ENCODE measurements at places on chromosomes 11 and 22.

GRCh38 chr11:120335556-120335907 lies 681 bp upstream of the ARHGEF12 start:
- DNase-seq, result no peak

DNA sequence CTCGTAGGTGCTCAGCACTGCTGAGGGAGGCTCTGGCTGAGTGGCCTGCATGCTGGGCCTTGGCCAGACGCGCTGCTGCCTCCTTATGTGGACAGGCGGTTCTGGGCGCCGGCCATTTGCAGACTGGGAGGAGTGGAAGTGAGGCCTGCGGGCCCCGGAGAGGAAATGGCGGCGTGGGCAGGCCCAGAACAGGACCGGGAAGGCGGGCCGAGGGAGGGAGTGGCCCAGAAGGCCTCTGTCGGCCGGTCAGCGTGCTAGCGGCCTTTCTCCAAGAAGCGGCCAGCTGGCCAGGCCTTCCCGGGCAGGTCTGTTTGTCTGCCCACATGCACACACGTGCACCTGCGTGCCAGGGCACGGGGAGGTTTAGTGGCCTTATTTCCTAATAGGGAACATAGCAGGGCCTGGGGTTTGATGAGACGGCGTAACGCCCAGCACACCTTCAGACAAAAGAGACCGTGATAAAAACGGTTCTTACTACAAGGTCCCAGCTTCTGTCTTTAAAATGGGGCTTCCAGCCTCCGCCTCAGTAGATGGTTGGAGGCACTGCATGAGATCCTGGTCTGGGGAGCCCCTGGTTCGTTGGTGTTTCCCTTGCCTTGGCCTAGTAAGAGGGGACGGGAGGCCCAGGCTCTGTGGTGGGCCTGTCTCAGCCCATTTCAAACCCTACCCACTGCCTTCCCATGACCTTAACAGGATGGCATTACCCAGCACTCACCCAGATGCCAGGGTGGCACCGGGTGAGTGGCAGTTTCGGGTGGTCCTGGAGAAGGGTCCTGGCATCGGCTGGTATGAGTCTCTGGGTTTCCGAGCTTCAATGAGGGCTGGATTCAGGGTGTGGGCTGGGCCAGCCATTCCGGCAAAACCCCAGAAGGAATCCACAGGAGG lies 65.1 kb upstream of the PPARA start:
- no peak for DNase-seq

DNA sequence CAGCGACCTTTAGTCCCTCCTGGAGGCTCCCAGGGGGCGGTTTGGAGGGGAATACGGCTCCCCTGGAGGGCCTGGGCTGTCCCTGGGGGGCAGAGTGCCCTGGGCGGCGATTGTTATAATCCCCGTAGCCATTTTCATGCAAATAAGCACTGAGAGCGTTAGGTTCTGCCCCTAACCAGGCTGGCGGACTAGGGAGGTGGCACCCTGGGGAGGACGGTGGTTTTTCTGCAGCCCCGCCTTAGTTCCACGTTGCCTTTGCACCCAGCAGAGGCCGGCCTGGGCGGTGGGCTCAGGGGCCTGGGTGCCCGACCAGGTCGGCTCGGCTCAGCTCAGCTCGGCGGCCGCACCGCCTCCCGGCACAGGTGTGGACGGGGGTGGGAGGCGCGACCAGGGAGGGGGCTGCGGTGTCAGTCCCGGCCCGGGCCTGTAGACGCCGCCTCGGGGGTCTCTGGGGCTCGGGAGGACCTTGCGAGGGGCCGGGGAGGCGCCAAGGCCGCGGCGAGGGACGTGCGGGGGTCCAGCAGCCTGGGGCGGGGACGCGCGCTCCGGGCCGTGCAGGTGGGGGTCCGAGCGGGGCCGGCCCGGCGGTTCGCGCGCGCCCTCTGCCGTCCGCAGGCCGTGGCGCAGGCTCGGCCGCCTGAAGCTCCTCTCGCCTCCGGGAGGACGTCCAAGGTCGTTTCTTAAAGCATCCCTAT lies 2.3 kb upstream of the DUSP8 start:
- DNase-seq, result no peak

DNA sequence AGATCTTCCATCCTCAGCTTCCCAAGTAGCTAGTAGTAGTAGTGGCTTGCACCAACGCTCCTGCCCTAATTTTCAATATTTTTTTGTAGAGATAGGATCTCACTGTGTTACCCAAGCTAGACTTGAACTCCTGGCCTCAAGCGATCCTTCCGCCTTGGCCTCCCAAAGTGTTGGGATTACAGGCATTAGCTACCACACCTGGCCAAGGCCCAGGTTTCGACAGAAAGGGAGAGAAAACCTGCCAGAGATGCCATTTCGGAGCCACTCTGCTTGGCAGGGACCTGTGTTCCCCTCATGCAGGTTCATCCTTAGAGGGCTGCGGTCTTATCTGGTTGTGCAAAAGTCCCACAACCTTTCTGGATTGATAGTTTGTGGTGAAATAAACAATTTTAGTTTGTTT lies 41.4 kb downstream of the FAM83F start:
- DNase-seq, result no peak

GRCh38 chr11:20351136-20351535 lies 12.4 kb upstream of the HTATIP2 start:
- DNase-seq, result no peak

GRCh38 chr11:128607819-128608218 lies 20.5 kb upstream of the ETS1 start:
- DNase-seq, result no peak

GRCh38 chr11:80096736-80097135 lies 655.9 kb upstream of the TENM4 start:
- DNase-seq, result peak; percentile 53

DNA sequence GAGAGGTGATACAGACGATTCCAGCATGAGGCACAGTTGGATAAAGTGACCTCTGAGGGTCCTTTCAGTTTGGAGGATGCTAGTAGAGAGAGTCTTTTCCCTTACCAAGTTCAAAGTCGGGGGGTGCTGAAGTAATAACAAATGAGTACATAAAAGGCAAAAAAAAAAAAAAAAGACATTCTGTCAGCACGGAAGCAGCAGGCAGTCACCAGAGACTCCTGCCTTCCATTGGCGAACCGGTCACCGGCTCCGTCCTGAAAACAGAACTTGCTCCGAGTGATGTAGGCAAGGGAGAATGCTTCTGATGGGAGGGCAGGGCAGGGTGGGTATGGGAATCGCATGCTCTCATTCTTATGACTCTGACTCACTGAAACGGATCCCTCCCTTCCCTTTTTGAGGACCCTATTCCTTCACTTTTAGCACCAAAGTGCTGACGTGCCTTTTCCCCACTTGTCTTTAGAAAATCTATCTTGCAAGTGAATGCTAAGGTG lies 65.9 kb downstream of the PRR5L start:
- DNase-seq, result no peak

DNA sequence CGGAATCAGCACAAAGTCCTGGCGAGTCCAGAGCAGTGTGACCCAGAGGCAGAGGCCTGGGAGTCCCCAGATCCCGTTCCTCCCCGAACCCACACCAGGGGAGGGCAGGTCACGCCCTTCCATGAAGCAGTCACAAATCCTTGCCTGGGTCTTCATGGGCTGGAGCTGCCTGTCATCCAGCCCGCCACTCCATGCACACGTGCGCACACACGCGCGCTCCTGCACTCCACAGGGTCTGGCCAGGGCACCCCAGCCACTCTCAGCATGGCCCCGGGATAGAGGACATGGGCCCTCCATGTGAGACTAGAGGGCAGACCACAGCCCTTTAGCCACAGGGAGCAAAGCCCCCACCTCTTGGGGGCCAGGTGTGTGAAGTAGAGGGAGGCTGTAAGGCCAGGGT lies 5.7 kb upstream of the TNFRSF13C start:
- DNase-seq, result no peak

DNA sequence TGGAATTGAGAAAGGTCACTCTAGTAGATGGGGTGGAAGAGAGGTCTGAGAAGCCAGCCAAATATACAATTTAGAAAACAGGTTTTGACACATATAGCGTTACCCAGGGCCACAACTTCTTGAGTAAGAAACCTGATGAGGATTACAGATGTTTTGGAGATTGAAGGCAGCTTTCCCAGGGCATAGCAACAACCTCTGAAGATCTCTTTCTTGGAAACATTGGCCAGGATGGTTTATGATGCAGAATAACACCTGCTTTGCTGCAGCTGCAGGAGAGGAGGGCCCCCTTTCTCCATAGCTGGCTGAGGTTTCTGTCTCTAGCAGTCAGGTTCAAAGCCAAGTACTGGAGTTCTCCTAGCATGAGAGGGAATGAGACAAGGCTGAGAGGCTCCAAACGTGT lies 75.1 kb upstream of the NUP50 start:
- no peak for DNase-seq

DNA sequence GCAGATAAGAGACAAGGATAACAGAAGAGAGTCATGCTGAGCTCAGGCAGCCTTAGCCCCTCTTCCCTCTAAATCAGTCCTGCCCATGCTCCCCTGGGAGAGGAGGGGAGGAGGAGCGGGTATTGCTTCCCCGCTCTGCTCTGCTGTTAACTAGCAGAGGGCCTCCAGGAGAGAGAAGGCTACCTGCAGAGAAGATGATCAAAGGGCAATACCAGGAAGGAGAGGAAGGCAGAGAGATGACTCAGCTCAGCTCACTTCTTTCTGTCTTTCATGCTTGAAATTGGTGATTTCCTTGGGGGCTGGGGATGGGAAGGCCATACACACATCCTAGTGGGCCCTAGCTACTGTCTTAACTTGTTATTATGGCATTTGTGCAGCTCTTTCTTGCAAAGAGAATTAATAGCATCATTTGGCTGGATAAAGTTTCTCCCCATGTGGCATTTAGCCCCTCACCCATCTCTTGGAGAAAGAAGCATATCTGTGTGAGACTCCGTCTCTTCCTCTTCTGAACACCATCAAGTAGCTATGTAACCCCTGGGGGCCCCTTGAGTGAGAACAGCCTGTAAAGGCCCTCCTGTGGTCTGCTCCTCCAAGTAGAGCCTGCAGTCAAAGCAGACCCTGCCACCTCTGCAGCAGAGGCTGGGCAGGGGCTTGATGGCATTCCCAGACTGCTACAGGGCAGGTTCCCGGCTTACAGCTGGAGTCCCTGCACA lies 33.4 kb upstream of the AMOTL1 start:
- DNase-seq, result no peak
